Activated CD8-positive, alpha-beta memory T cell treated with anti-CD3 and anti-CD28 coated beads, Interleukin-2, amount 10 ng/mL, durations not matched to agents 7 days and 5 days (primary cell): ENCODE measurements at places on chromosomes 1 and 21. TPM values are rescaled to one million over a fixed set of nuclear protein-coding genes. Genes with fewer than 3 reads are reported as not detected.
A peak's percentile ranks its signal among the peaks of the same experiment; 100 is the strongest.

DNA sequence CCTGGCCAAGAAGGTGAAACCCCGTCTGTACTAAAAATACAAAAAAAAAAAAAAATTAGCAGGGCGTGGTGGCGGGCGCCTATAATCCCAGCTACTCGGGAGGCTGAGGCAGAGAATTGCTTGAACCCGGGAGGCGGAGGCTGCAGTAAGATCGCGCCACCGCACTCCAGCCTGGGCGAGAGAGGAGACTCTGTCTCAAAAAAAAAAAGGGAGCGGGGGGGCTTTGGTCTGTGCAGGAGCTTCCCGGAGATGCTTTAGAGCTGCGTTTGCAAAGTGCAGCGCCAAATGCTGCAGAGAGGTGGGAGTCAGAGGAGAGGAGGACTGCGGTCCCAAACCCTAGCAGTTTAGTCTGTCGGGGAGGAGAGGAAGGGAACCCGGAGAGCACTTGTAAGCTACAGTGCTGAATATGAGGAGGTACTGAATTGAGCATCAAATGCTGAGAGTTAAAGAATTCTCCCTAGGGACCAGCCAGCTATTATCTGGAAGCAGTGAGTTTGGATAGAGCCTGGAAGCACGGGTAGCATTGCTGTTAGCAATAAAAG, 569 bp downstream of the FALEC start:
- no peak for DNase-seq

- DNase-seq = no peak
Observed at GRCh38 chr1:68149907-68150306, 82.4 kb downstream of the WLS start.

DNA sequence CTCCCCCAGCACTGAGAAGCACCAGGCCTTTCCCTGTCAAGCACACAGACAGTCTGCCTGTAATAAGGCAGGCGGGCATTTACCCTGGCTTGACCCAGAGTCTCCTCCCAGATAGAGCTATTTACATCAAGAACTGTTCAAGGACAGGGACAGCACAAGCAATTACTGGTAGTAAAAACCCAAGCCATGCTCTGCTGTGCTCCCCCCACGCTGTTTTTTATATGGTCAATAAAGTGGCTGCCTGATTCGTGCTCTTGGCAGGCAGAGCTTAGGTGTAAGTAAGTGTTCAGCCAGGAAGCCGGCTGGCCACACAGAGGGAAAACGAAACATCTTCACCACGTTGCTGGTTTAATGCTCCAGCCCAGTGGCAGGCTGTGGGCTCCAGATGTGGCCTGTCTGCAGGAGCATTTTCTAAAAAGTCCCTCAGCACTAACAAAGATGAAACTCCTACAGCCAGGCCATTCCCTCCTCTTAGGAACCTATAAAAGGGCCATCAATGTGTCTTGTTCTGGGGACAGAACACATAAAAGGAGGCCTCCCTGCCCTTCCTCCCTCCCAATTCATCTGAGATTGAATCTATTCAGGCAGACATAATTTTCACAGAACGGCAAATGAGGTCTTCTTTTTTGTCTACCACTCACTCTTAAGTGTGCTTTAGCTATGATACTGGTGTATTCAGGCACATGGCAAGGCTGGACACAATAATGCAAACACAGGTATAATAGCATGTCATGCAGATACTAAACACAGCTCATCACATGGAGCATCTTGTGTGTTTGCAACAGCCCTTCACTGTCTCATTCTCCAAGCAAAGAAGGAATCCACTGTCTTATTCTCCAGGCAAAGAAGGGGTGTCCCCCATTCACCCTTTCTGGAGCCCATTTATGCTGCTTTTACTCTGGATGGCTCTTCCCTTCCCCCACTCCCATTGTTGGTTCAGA, 378.9 kb downstream of the HHAT start:
- peak; percentile 44 for DNase-seq

DNA sequence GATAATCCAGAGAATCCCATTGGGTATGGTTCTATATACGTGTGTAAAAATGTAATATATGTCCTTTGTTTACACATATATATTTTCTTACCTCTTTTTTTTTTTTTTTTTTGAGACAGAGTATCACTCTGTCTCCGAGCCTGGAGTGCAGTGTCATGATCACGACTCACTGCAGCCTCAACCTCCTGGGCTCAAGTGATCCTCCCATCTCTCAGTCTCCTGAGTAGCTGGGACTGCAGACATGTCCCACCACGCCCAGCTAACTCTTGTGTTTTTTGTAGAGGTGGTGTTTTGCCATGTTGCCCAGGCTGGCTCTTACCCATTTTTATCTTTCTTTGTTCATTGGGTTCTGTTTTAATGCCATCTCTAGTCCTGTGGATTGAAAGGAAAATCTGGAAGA, 59.5 kb downstream of the ZBTB17 start:
- no peak for DNase-seq

Gene RUNX1
- 23.3 TPM for total RNA-seq

Gene RAB29
- total RNA-seq = 51.0 TPM

Gene SYDE2
- 2.2 TPM for total RNA-seq

Gene MPL
- total RNA-seq = not detected

DNA sequence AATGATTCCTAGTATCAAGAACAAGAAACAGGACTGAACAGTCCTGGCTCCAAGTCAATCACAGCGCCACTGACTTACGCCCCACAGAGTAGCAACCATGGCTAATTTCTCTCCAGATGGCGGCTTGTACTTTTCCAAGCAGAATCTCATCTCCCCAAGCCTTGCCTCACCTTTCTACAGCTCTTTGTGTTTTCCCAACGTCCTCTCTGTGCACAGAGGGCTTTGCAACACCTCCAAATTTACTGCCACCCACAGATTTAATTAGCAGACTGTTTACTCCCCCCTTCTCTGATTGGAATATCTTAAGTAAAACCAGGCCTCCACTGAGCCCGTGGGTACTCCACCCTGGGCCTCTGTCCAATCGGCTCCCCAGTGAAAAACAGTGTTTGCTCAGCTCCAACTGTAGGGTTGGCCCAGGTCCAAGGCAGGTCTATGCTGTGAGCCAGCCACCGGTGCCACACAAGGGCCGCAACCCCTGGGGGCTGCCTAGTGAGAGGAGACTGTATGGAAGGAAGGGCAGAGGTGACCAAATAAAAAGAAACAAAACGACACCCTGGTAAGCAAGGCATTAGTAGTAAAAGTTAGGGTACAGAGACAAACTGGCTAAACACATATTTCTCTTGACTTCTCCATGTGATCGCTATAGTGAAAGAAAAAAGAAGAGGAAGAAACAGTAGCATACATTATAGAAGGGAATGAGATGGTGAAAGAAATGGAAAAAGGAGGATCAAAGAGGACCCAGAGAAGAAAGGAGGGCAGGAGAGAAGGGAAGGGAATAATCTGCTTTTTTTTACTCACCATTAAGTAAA, 128.4 kb upstream of the SOD1 start:
- DNase-seq = no peak

- no peak for DNase-seq
Observed at GRCh38 chr1:81409780-81410274, 390.9 kb upstream of the ADGRL2 start.

DNA sequence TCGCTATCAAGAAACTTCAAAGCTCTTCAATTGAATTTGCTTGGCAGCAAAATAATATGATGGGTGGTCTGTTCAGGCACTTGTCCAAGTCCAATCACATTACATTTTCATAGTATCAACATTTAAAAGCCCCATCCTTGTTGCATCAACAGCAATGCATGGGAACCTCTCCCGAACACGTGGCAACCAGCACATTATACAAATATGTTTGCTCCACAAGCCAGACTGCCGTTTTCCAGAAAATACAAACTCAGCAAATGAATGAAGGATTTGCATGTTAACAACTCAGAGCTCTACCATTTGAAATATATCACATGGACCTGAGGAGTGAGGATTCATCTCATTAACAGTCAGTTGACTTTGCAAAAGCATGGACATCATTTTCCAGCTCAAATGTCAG, 20.0 kb upstream of the LYPLAL1 start:
- DNase-seq = no peak

- no peak for DNase-seq
Observed at GRCh38 chr1:108036796-108037562, 72.0 kb upstream of the VAV3 start.

DNA sequence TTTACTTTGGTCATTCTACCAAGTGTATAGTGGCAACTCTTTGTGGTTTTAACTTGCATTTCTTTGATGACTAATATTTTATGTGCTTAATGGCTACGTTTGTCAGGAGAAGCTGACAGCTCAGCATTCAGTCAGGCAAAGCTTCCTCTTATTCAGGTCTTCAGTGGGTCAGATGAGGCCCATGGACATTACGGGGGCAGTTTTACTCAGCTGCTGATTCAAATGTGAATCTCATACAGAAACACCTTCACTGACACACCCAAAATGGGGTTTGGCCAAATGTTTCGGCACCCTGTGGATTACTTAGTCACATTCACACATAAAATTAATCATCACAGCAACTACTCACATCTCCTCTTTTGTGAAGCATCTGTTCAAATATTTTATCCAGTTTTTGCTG, 104.9 kb upstream of the PLD5 start:
- no peak for DNase-seq

Gene CYP4A22
- not detected for total RNA-seq

DNA sequence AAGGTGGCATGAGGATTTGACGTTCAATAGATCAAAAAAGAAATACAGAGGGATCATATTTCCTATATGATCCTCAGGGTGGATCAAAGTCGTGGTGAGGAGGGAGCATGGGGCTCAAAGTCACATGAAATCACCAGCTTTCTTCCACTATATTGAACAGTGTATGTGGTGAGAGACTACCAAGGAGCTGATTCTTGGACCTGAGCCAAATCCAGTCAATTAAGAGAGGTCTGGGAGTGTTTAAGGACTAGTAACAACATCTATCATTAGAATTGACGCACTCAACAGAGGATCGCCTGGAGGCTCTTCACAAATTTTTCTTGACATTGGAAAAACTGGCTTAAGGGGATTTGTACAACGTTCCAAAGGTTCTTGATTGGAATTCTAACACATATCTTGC, 267.7 kb upstream of the PROX1 start:
- DNase-seq = no peak

DNA sequence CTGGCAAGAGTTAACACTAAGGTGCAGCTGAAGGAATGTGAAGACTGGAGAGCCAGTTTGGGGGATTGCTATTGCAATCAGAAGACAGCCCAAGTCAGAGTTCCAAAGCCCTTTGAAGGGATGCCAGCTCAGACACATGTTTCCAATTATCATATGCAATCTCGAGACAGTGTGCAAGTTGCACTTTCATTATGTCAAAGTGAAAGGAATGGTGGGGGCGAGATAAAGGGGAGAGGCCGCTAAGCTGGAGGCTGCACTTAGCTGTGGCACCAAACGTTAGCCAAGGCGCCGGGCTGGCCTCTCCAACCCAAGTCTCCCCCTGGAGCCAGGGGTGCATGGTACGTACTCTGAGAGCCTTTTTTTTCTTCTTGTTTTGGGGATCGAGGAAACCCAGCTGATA, 58.0 kb downstream of the NGF start:
- no peak for DNase-seq

DNA sequence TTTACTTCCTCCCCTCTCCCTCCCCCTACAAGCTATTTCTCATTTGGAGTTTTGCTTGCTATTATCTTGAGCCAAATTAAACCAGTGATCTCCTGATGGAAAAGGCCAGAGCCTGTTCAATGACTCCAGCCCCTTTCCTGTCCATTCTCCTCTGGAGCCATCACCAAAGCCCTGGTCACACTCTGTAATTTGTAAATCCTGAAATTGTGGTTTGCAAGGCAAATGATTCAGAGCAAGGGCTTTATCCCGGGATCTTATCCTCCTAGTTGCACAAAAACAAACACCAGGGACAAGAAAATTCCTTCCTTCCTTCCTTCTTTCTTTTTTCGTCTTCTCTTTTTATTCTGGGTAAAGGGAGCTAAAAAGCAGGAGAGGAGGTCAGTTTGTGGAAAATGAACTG, 366.1 kb upstream of the ST6GALNAC5 start:
- no peak for DNase-seq

GRCh38 chr1:56135069-56135863, 444.1 kb downstream of the PLPP3 start:
- no peak for DNase-seq

DNA sequence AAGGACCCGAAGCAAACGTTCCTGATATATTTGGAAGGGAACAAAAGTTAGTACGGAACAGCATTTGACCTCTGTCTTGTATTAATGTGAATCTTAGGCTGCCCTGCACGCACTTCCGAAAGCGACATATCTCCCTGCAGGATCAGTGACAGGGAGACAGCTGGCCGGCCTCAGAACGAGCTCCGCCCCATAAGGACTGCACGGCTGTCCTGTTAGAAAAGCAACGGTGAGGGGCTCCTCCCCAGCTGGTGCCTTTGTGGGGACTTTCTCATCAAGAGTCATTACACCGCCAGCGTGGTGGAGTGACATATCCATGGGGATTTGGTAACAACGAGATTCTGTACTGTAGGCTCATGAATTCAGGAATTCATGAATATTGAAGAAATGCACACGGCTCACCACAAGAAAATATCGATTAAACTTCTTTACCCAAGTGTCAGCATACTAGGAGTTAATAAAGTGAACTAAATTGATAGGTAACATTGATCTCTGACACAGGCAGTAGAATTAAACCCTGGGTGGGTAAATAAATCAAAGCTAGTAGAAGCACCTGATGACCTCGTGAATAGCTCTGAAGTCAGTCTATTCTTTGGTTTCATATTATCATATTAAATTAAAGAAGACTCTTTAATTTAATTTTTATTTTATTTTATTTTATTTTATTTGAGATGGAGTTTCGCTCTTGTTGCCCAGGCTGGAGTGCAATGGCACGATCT, 8.1 kb upstream of the GREM2 start:
- DNase-seq = no peak

Gene GCSAML
- not detected for total RNA-seq

- DNase-seq = no peak
Observed at GRCh38 chr1:62381831-62382657, 54.8 kb upstream of the USP1 start.

Gene SLC1A7
- total RNA-seq = not detected

Gene FAM151A
- total RNA-seq = not detected

DNA sequence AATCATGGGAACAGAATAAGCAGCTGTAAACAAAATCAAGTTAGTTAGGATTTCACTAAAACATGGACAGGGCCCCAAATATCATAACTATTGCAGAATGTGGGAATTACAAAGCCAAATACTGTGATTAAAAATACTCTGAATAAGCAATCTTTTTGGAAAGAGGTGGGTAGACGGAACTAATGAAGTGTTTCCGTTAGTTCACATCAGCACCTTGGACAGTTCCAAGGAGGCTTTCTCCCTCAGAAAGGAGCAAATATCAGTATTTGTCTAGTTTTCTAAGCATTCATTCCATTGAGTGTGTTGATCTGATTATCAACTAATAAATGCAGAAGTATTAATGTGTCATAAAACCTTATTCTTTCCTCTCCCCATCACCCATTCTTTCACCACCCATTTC, 97.4 kb downstream of the FAM78B start:
- DNase-seq = no peak

Gene RALGPS2
- 1.4 TPM for total RNA-seq
